ENCODE measurements at places on chromosomes 6 and 20. TPM values are rescaled to one million over a fixed set of nuclear protein-coding genes. Genes with fewer than 3 reads are reported as not detected.

Gene SLCO4A1
- 0.56 TPM for total RNA-seq

Gene PTCHD4
- total RNA-seq = 0.72 TPM

Gene VGLL2
- not detected for total RNA-seq

Gene KIF16B
- total RNA-seq = 10.0 TPM

Gene HLA-DRA
- total RNA-seq = not detected

Gene CNKSR3
- 15.8 TPM for total RNA-seq

Gene RGS17
- 1.7 TPM for total RNA-seq

Gene PCK1
- not detected for total RNA-seq

Gene LRFN2
- not detected for total RNA-seq

Gene SDCBP2
- 0.54 TPM for total RNA-seq

Gene SLC13A3
- 2.5 TPM for total RNA-seq

Gene JPH2
- 0.83 TPM for total RNA-seq

Gene F13A1
- total RNA-seq = not detected

Gene NOTCH4
- total RNA-seq = 2.2 TPM
